ENCODE measurements at places on chromosomes 5 and 9. TPM values are rescaled to one million over a fixed set of nuclear protein-coding genes. Genes with fewer than 3 reads are reported as not detected.

DNA sequence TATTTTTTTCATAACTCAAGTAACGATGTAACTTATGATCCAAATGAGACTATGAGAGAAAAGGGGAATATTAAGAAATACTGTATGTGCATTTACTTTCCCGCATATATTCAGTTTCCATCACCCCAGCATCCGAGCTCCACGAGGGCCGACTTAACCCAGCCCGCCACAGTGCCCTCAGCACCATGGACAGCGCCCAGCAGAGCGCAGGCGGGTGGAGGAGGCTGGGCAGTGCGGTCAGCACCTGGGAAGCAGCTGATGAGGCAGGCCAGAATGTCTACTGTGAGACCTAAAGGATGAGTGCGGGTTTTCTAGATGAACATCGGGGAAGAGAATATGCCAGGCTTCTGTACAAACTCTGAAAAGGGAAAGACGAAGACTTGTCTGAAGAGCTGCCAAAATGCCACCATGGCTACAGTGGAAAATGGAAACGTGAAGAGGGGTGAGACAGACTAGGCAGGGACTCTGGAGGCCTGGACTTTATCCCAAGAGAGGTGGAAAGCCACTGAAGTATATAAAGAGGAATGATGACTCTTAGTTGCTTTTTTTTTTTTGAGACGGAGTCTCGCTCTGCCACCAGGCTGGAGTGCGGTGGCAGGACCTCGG is 34.5 kb upstream of the MED27 start:
- no peaks in the 10 kb centered on the region for H3K4me1 ChIP-seq
- DNase-seq, result peak; percentile 88
- peaks cover 6% of the 10 kb centered on the region for H3K27me3 ChIP-seq
- no peak overlapping the region for H3K27ac ChIP-seq
- H3K36me3 ChIP-seq, result no peaks in the 10 kb centered on the region

GRCh38 chr9:14293801-14294200 is 20.1 kb downstream of the NFIB start:
- no peak overlapping the region for H3K27ac ChIP-seq
- no peak for DNase-seq
- peaks cover 29% of the 10 kb centered on the region for H3K36me3 ChIP-seq
- H3K27me3 ChIP-seq, result peaks cover 4% of the 10 kb centered on the region

DNA sequence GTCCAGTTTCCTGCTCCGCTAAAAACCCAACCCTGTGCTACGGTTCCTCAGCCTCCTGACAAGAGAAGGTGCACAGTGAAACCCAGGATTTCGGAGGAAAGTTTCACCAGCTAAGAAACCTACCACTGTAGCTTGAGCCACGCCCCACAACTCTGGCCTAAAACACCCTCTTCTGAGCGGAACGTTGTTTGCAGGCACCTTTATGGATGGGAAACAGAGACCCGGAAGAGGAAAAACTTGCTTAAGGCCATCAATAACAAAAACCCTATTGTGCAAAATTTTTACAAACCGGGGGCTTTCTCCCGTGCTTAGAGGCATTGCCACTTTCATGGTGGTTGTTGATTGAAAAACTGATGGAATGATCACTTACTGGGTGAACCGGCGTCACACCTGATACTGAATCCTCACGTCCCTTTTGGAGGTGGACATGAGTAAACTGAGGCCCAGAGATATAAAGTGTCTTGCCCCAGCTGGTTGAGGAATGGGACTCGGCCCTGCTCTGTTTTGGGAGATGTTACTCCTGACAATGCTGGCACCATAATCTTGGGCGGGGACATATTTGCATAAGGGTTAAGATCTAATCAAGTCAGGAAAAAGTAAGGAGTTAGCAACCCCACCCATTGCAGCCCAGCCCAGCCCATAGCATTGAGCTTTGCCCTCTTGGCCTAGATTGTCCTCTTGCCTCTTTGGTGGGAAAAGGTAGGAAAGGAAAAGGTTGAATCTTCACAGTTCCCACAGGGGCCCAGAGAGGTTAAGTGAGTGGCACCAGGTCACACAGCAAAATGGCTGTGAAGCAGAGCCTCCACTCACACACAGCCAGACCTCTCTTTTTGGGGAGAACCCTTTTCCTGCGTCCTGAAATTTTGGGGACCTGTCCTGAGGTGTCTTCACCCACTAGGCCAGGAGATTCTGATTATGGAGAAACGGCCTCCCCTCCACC is 23.2 kb upstream of the PTGS1 start:
- H3K36me3 ChIP-seq, result no peaks in the 10 kb centered on the region
- peaks cover 10% of the 10 kb centered on the region for H3K27me3 ChIP-seq
- no peak for DNase-seq
- peaks cover 20% of the 10 kb centered on the region for H3K4me1 ChIP-seq
- H3K4me3 ChIP-seq, result peak overlapping the region; percentile 85

DNA sequence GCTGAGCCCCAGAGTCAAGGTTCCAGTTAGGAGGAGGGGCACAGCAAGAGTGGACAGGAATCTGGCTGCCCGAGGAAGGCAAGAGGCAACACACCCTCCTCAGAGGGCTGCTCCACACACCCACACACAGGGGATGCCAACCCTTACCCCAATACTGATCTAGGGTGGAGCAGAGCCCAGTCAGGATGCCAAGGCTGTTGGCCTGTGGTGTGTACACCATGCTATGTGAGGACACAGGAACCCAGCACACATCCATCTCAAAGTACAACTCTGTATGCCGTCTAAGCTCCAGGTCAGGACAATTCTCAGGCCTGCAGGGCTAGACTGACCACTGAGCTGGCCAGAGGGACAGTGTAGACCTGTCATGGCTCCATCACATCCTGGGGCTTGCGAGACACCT is 2.6 kb downstream of the SEPTIN8 start:
- H3K27me3 ChIP-seq, result peaks cover 12% of the 10 kb centered on the region
- no peak for DNase-seq
- H3K36me3 ChIP-seq, result peaks cover 9% of the 10 kb centered on the region
- no peak overlapping the region for H3K27ac ChIP-seq

GRCh38 chr9:25353783-25354182 is 324.5 kb downstream of the TUSC1 start:
- H3K27me3 ChIP-seq, result no peaks in the 10 kb centered on the region
- H3K27ac ChIP-seq, result no peak overlapping the region
- no peak overlapping the region for H3K4me3 ChIP-seq
- H3K36me3 ChIP-seq, result peaks cover 4% of the 10 kb centered on the region
- no peak for DNase-seq
- H3K4me1 ChIP-seq, result no peaks in the 10 kb centered on the region

DNA sequence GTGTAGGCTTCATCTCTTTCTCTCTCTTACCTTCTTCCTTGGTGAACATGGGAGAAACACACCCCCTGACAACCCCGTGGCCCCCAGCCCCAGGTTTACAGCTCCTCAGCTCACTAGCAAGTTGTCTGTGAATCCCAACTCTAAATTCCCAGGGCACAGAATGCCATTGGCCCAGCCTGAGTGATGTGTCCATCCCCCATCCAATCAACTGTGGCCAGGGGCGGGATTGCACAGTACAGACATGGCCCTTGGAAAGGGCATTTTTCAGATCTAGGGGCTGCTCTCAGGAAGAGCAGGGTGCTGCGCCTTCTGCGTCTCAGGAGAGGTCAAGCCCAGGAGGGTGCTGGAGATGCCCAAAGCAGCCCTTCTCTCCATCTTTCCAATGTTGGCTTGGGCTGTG is 48.2 kb upstream of the ASS1 start:
- H3K36me3 ChIP-seq, result peaks cover 14% of the 10 kb centered on the region
- peaks cover 3% of the 10 kb centered on the region for H3K4me1 ChIP-seq
- no peak for DNase-seq
- H3K27ac ChIP-seq, result no peak overlapping the region
- H3K27me3 ChIP-seq, result peaks cover 1% of the 10 kb centered on the region
- peak overlapping the region; percentile 66 for H3K4me3 ChIP-seq

- no peak overlapping the region for H3K27ac ChIP-seq
- H3K27me3 ChIP-seq, result no peaks in the 10 kb centered on the region
- H3K4me3 ChIP-seq, result no peak overlapping the region
- no peaks in the 10 kb centered on the region for H3K4me1 ChIP-seq
- H3K36me3 ChIP-seq, result no peaks in the 10 kb centered on the region
These were observed 842 bp downstream of the MUSK start for GRCh38 chr9:110669433-110669832.

- H3K27ac ChIP-seq, result no peak overlapping the region
- peaks cover 5% of the 10 kb centered on the region for H3K4me1 ChIP-seq
- no peaks in the 10 kb centered on the region for H3K27me3 ChIP-seq
These were observed 12.8 kb upstream of the FBXL7 start for GRCh38 chr5:15487228-15487627.

- H3K36me3 ChIP-seq, result no peaks in the 10 kb centered on the region
- peaks cover 8% of the 10 kb centered on the region for H3K27me3 ChIP-seq
- no peaks in the 10 kb centered on the region for H3K4me1 ChIP-seq
These were observed 69.0 kb upstream of the XPA start for GRCh38 chr9:97766092-97766491.

GRCh38 chr5:91384671-91385430 is 1.7 kb upstream of the ARRDC3 start:
- H3K27me3 ChIP-seq, result peaks cover 17% of the 10 kb centered on the region
- peak overlapping the region; percentile 100 for H3K27ac ChIP-seq
- DNase-seq, result peak; percentile 48
- peaks cover 17% of the 10 kb centered on the region for H3K4me1 ChIP-seq

DNA sequence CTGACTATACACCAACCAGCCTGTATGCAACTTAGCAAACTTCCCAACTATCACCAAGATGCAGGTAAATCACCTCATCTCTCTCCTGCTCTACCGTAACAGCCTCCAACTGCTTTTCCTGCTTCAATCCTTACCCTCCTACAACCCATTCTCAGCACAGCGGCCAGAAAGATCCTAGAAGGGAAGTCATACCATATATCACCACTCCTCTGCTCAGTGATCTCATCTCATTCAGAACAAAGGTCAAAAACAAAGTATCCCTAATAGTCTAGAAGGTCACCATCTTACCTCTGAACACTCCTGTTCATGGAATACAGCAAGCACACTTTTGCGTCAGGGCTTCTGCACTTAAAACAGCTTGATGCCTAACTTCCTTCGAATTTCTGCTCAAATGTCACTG is 62.2 kb upstream of the RNF38 start:
- peaks cover 16% of the 10 kb centered on the region for H3K4me1 ChIP-seq
- DNase-seq, result no peak
- H3K36me3 ChIP-seq, result peaks cover 4% of the 10 kb centered on the region
- no peaks in the 10 kb centered on the region for H3K27me3 ChIP-seq

GRCh38 chr5:79023348-79023747 is 38.2 kb upstream of the ARSB start:
- H3K27me3 ChIP-seq, result no peaks in the 10 kb centered on the region
- H3K36me3 ChIP-seq, result no peaks in the 10 kb centered on the region
- DNase-seq, result no peak
- peaks cover 10% of the 10 kb centered on the region for H3K4me1 ChIP-seq

CDKN2B gene
- total RNA-seq, result 1.8 TPM

IFNA2 gene
- total RNA-seq, result not detected

PLK2 gene
- total RNA-seq, result 572 TPM

ANXA2R gene
- 1.1 TPM for total RNA-seq

CD14 gene
- total RNA-seq, result not detected

LVRN gene
- 1.3 TPM for total RNA-seq
